ENCODE measurements at places on chromosomes 3 and 15.

- DNase-seq: no peak
These were observed 250.5 kb upstream of the VEPH1 start for GRCh38 chr3:157753787-157754136.

- no peak for DNase-seq
These were observed 33.4 kb downstream of the SPINK8 start for GRCh38 chr3:48299746-48300712.

DNA sequence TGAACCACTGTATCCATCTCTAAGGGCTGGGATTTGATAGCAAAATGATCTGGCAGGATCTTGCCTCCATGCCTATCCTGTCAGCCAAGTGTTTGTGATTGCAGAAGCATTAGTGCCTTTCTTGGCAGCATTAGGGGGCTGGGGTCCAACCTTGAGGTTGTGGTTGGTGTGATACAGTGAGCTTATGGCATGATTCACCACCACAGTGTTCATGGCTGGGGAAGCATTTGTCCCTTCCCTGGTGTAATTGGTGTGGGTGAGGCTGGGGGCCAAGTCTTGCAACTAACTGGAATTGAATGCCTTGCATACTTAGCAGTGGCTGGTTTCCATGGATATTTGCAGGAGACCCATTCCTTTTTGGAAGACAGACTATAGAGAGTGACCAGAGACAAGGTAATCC lies 271.0 kb upstream of the TBL1XR1 start:
- DNase-seq: no peak

- DNase-seq: no peak
These were observed 125.8 kb downstream of the P2RY1 start for GRCh38 chr3:152960684-152961083.

DNA sequence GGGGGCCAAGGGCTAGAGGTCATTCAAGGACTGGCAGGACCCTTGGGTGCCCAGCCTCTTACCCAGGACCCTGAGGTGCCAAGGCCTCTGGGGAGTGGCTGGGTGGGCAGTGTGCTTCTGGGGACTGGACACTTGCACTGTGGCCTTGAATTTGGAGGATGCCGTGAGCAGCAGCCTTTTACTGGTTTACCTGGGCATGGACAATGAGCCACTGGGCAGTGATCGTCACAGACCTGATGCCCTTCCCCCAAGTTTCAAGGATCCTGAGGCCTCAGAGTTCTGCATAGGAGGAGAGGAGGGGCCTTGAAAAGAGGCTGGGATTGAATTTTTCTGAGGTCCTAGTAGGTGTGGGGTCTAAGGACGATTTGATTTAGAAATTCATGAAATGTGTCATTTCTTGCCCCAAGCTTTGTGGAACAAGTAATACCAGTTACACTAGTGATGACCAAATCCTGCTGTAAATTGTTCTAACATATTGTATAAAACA lies 146.1 kb upstream of the TPM1 start:
- no peak for DNase-seq

DNA sequence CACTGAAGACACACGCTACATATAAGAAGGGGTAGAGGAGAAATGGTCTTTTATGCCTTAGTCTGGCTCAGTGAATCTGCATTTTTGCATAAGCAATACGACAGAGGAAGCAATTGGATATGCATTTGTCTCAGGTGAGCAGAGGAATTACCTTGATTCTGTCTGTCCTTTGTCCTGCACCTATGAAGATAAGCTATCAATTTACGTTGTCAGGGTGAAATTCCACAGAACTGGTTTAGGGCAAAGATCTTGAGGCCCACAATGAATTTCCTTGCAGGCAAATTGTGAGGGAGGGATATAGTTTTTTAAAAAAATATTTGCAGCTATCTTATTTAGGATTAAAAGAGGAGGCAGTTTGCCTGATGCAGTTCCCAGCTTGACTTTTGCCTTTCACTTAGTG lies 31.6 kb upstream of the MASP1 start:
- DNase-seq: no peak

- no peak for DNase-seq
These were observed 148.1 kb upstream of the SLC24A5 start for GRCh38 chr15:47972738-47973137.

DNA sequence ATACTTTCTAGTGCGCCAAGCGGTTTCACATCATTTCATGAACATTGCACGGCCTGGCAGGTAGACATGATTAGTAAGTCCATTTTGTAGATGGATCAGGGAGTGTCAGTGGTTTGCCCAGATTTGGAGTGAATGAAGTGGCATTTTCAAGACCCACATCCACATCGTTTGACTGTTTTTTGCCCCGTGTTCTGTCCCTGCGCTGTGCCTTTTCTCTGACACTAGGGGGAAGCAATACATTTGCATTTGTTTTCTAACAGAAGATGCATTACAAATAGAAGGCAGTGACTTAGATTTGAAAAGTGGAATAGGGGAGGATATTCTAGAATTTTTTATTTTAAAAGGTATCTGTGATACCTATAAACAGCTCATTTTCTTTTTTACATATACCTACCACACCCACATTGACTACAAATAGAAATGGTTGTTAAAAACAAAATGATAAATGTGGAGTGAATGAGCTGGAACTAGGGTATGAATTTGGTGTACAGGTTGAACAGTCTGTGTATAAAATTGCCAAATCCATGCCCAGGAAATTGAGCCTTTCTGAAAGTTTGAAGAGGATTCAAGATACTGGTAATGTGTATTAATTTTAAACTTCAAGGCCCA lies 98.0 kb downstream of the USP13 start:
- no peak for DNase-seq

DNA sequence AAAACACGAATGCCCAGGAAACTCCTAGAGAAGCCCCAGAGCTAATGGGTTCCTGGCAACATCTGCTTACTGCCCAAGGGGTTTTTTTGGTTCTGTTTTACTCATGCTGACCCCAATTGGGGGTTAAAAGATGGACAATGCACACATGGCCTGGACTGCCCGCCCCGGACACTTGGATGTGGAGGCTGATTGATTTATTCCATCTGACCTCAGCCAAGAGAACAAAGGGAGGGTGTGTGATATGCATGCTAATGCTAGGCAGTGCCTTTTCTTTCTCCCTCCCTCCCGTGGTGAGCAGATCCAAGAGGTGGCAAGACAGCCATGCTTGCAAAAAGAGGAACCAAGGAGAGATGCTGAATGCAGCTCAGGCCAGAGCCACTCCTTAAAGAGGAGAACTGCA lies 3.3 kb upstream of the LRTM1 start:
- no peak for DNase-seq

GRCh38 chr3:192869131-192870031 lies 48.3 kb downstream of the MB21D2 start:
- peak; percentile 71 for DNase-seq

GRCh38 chr3:100088735-100089368 lies 25.4 kb downstream of the FILIP1L start:
- no peak for DNase-seq

- DNase-seq: no peak
These were observed 156.4 kb upstream of the RASGRP1 start for GRCh38 chr15:38720893-38721567.

GRCh38 chr3:30600572-30600971 lies 5.8 kb upstream of the TGFBR2 start:
- DNase-seq: no peak

GRCh38 chr15:64185146-64185911 lies 22.5 kb upstream of the PPIB start:
- DNase-seq: no peak

- DNase-seq: no peak
These were observed 62.0 kb downstream of the TTBK2 start for GRCh38 chr15:42858540-42858939.
